Epithelial cell of alveolus of lung (primary cell): ENCODE measurements at places on chromosomes 4 and X. TPM values are rescaled to one million over a fixed set of nuclear protein-coding genes. Genes with fewer than 3 reads are reported as not detected.

Gene SPANXD
- not detected in 2 replicates for total RNA-seq

Gene GLRA3
- total RNA-seq: not detected in 2 replicates

Gene SOD3
- total RNA-seq: 2.7 and 4.2 TPM in 2 replicates

Gene UGT2B7
- total RNA-seq: 0.65 TPM in 1 of 2 replicates, not detected in the other

Gene NFXL1
- total RNA-seq: 5.0 and 22.4 TPM in 2 replicates

Gene PCDH11X
- total RNA-seq: under 0.01 TPM in 1 of 2 replicates, not detected in the other

Gene DCLK2
- 1.8 and 5.0 TPM in 2 replicates for total RNA-seq

Gene PGAM4
- total RNA-seq: not detected in 2 replicates

Gene ETDB
- not detected in 2 replicates for total RNA-seq

Gene CD40LG
- not detected in 2 replicates for total RNA-seq

Gene TECRL
- not detected in 2 replicates for total RNA-seq

Gene BOD1L1
- total RNA-seq: 14.0 and 24.3 TPM in 2 replicates

Gene CSN1S1
- not detected in 2 replicates for total RNA-seq

Gene FRG2
- total RNA-seq: not detected in 2 replicates

Gene S100P
- 0.39 TPM in 1 of 2 replicates, not detected in the other for total RNA-seq

Gene CENPVL1
- total RNA-seq: not detected in 2 replicates

Gene LANCL3
- under 0.01 and 0.26 TPM in 2 replicates for total RNA-seq

Gene AWAT2
- total RNA-seq: not detected in 2 replicates

Gene GALNTL6
- total RNA-seq: not detected in 2 replicates

Gene AP1S2
- 29.6 and 77.2 TPM in 2 replicates for total RNA-seq

Gene GPR119
- not detected in 2 replicates for total RNA-seq

Gene CFAP47
- not detected in 2 replicates for total RNA-seq

Gene TMSB15A
- 19.2 and 26.8 TPM in 2 replicates for total RNA-seq

Gene LARP1B
- 12.3 and 12.8 TPM in 2 replicates for total RNA-seq

Gene PUDP
- total RNA-seq: 11.6 and 22.9 TPM in 2 replicates

Gene LRBA
- 19.5 and 34.4 TPM in 2 replicates for total RNA-seq

Gene MXD4
- 47.4 and 77.3 TPM in 2 replicates for total RNA-seq

Gene CXCL1
- 55.1 and 534 TPM in 2 replicates for total RNA-seq

Gene EVC2
- 7.0 and 11.7 TPM in 2 replicates for total RNA-seq

Gene VEGFC
- total RNA-seq: 38.3 and 63.4 TPM in 2 replicates

Gene SMIM31
- not detected in 2 replicates for total RNA-seq

Gene CXCL5
- total RNA-seq: 10.9 and 144 TPM in 2 replicates

Gene EFHC2
- 1.2 and 2.9 TPM in 2 replicates for total RNA-seq

Gene F9
- not detected in 2 replicates for total RNA-seq

Gene GLOD5
- total RNA-seq: not detected in 2 replicates

Gene ATP6AP1
- total RNA-seq: 46.5 and 60.7 TPM in 2 replicates

Gene FAM47A
- not detected in 2 replicates for total RNA-seq

Gene RTL3
- total RNA-seq: not detected in 2 replicates

Gene NHS
- 5.7 and 5.9 TPM in 2 replicates for total RNA-seq

Gene SRPX2
- 17.9 and 79.9 TPM in 2 replicates for total RNA-seq

Gene RIPPLY1
- total RNA-seq: not detected in 2 replicates

Gene NAP1L2
- total RNA-seq: not detected in 2 replicates

Gene GCNA
- 0.26 and 4.2 TPM in 2 replicates for total RNA-seq

Gene RBPJ
- total RNA-seq: 72.4 and 85.5 TPM in 2 replicates

Gene SHROOM2
- 3.8 and 11.6 TPM in 2 replicates for total RNA-seq

Gene IL21
- not detected in 2 replicates for total RNA-seq

Gene WDFY3
- 26.9 and 32.0 TPM in 2 replicates for total RNA-seq

Gene BMPR1B
- total RNA-seq: 1.0 and 3.4 TPM in 2 replicates

Gene MAGEA10
- total RNA-seq: not detected in 2 replicates

Gene ANXA10
- 1.8 and 6.7 TPM in 2 replicates for total RNA-seq

Gene PDGFRA
- 159 and 281 TPM in 2 replicates for total RNA-seq

Gene FMR1NB
- not detected in 2 replicates for total RNA-seq
